ENCODE measurements at places on chromosomes 4 and X.

GRCh38 chr4:7120341-7120740 is 52.5 kb upstream of the GRPEL1 start:
- DNase-seq, result no peak

GRCh38 chr4:82989575-82990429 is 20.8 kb downstream of the LIN54 start:
- no peak for DNase-seq

- no peak for DNase-seq
Observed at GRCh38 chrX:42976746-42977366, 198.9 kb upstream of the PPP1R2C start.

- DNase-seq, result no peak
Observed at GRCh38 chr4:2024683-2025082, 15.9 kb upstream of the NELFA start.

DNA sequence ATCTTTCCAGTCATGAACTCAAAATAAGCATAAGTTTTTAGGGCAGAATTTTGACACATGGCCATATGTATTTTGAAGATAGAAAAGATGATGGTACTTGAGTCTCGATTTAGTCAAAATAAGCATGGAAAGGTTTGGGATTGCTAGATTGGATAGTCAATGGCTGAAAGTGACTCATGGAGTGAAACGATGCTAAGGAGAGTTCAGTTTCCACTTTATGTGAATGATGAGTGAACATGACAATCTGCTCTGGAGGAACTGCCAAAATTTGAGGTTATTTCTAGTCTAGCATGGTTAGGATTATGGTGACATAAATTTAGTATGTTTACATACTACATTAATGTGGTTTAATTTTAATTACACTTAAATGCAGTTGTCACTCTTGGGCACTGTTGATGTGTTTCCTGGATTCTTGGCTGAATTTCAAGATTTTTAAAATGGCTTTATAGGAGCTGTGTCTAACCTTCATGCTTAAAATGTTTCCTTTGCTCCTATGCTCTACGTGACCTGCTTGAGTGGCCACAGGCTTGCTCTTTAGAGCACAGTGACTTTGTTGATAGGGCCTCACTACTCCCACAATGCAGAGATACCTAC is 17.1 kb downstream of the DDX3X start:
- no peak for DNase-seq

DNA sequence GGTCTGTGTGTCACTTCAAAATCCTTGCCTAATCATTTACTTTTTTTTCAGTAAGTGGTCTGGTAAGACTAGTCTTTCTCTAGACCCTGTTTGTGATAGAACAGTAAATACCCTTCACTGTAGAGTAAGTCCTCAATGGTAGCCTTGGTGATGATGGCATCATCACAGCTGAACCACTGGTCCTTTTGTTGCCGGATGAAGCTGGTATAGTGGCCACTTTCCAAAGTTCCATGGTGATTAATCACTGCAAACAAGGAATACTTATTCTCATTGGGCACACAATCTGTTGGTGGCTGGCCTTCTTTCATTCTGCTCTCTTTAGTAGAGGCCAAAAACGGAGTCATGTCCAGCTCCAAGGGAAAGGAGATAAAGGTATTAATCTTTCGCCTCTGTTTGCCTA is 2.9 kb downstream of the USP51 start:
- no peak for DNase-seq

- DNase-seq, result no peak
Observed at GRCh38 chrX:17355976-17356375, 19.0 kb upstream of the NHS start.

DNA sequence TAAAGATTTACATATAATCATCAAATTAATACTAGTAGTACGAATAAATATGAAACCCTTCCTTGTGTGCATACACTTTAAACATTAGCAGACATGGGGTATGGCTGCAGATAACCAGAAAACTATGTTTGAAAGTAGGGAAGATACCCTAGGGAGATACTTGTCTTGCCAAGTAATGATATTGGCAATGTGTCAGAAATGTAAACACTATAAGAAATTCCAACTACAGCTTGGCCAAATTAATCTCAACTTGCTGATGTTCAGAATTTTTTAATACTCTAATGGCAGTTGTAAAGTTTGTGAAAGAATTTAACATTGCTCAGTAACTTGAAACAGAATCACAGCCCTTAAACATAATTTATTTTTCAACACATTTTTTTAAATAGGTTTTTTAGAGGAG is 27.4 kb upstream of the HPGD start:
- no peak for DNase-seq

GRCh38 chrX:124506066-124506465 is 159.7 kb downstream of the SH2D1A start:
- DNase-seq, result no peak

- DNase-seq, result no peak
Observed at GRCh38 chr4:165194368-165194767, 13.0 kb upstream of the KLHL2 start.

GRCh38 chrX:18927558-18927957 is 56.4 kb downstream of the PHKA2 start:
- no peak for DNase-seq

GRCh38 chr4:88995874-88996273 is 61.1 kb downstream of the FAM13A start:
- no peak for DNase-seq

DNA sequence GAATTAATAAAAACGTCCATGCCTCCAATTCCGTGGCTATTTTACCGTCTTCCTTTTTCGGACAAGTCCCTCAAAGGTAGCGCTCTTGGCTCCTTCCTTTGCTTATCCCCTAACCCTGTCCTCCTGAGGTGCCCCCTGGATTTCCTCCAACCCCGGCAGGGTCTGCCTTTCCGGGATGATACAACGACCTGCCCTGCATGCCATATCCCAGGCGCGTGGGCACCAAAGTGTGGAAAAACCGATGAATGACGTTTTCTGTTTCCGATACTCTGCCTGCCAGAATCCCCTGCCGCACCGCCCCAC is 706 bp upstream of the CSTF2 start:
- DNase-seq, result no peak
